ENCODE measurements at places on chromosomes 7 and 10. TPM values are rescaled to one million over a fixed set of nuclear protein-coding genes. Genes with fewer than 3 reads are reported as not detected.

VWDE gene
- total RNA-seq, result 1.5 TPM

HKDC1 gene
- 1.6 TPM for total RNA-seq

DNA sequence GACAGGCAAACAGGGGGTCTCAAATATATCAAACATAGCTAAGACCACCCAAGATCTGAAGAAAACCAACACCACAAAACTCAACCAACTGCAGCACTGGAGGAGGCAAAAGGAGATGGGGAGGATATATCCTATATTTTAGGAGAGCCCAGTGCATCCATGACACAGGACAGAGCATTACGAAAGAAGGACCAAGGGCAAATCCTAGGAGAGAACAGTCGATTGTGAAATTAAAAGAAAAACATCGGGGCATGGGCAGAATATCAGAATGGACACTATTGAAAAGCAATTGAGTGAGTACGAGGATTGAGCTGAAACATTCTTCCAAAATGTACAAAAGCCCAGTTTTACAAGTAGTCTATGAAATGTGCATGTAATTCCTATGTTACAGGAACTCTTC is 48.5 kb upstream of the DRGX start:
- H3K4me3 ChIP-seq, result no peak overlapping the region
- peaks cover 3% of the 10 kb centered on the region for H3K4me1 ChIP-seq
- peaks cover 2% of the 10 kb centered on the region for H3K36me3 ChIP-seq
- H3K27me3 ChIP-seq, result peaks cover 10% of the 10 kb centered on the region
- H3K27ac ChIP-seq, result no peak overlapping the region
- no peak for DNase-seq

DNA sequence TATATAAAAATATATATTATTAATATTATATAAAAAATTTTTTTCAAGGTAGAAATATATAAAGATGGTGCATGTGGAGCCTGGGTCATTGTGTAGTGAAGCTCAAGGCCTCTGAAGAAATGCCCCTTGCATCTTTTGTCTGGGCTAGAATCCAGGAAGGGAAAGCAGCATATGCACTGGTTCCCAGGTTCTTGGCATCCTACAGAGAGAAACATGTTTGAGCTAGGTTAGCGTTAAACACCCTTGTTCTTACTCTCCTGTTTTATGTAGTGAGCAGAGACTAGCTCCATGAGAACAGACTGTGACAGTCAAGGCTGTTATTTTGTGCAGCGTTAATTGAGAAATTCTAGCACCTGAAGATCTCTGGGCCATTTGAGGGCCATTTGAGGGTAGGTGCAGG is 116.1 kb downstream of the POM121L12 start:
- no peak for DNase-seq
- H3K27me3 ChIP-seq, result no peaks in the 10 kb centered on the region
- no peaks in the 10 kb centered on the region for H3K36me3 ChIP-seq
- H3K4me1 ChIP-seq, result no peaks in the 10 kb centered on the region
- H3K4me3 ChIP-seq, result no peak overlapping the region
- no peak overlapping the region for H3K27ac ChIP-seq

DNA sequence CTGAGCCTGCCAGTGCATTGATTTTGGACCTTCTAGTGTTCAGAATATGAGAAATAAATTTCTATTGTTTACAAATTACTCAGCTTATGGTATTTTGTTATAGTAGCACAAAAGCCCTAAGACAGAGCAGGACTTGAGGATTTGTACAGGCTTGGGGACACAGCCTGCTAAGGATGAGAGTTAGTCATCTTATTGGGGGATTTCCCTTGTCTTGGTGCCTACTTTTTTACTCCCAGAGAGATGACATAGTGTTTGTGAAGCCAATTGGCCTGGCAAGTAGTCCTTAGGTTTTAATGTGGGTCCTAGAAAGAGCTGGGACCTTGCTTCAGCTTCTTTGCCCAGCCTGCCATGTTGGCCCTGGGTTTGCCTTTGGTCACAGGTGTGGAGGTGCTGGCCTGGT is 364.0 kb downstream of the REEP3 start:
- no peaks in the 10 kb centered on the region for H3K36me3 ChIP-seq
- H3K27me3 ChIP-seq, result peaks cover 4% of the 10 kb centered on the region
- DNase-seq, result no peak
- H3K27ac ChIP-seq, result no peak overlapping the region
- no peak overlapping the region for H3K4me3 ChIP-seq
- H3K4me1 ChIP-seq, result no peaks in the 10 kb centered on the region

DNA sequence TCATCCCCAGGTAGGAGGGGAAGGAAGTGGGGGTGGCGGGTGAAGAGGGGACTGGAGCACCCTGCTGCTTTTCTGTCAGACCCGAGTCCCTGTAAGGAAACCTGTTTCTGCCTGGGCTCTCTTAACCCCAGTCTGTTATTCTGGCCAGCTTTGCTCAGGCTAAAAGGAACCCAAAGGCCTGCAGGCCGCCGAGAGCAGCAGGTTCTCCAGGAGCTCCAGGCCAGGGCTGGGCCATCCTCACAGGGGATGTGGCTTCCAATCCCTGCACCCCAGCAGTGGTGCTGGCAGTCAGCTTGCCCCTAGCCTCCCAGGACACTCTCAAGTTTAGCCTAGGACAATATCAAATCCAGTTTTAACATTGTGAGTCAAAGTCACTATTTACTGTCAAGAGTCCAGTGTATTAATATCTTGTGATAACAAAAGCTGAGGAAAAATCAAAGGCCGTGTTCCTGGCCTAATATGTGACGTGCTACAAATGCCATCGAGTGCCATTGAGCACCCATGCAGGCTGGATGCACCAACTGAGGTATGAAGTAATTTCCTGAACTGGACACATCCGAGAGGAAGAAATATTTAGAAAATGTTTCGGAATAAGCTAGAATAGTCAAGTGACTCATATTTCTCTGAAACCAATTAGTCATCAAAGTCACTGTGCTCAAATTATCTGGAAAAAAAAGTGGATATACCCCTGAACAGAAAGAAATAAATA is 7.0 kb downstream of the PKD1L1 start:
- H3K36me3 ChIP-seq, result no peaks in the 10 kb centered on the region
- H3K4me1 ChIP-seq, result peaks cover 4% of the 10 kb centered on the region
- H3K27me3 ChIP-seq, result no peaks in the 10 kb centered on the region
- H3K27ac ChIP-seq, result no peak overlapping the region

Measured in activated naive CD4-positive, alpha-beta T cell treated with anti-CD3 and anti-CD28 coated beads for 36 hours (primary cell).